Stimulated activated CD4-positive, alpha-beta T cell treated with anti-CD3 and anti-CD28 coated beads, Interleukin-2, amount 100 ng/mL, for 48 hours (primary cell): ENCODE measurements at places on chromosomes 3 and 15.

- DNase-seq: no peak
These were observed 44.5 kb downstream of the BCL2L10 start for GRCh38 chr15:52068004-52068615.

DNA sequence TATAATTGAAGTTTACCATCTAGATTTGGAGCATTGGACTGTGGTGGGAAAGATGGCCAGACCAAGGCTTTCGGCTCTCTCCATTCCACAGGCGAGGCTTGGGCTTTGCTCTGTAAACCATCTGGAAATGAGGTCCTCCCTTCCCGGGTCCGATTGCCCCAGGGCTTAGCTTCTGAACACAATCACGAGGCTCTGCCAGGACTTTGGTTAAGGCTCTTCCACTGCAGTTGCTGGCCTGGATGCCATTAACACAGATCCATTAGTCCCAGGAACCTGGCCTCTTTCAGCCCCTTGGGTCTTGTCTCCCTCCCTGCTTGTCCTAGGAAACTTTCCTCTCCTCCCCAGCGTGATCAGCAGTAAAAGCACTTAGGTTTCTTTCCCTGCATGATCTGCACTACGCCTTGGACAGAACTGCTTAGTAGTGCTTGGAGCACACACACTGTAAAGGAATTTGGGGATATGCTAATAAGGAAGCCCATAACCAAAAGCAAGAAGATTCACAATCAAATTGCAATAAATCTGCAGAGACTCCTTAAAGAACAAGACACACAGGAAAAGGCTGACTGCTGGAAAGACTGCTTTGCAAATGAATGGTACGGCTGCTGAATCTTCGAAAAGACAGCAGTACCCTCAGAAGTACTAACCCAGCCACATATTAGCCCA, 154.3 kb downstream of the ECT2 start:
- no peak for DNase-seq

GRCh38 chr3:189978753-189979152, 141.9 kb downstream of the P3H2 start:
- DNase-seq: no peak

- no peak for DNase-seq
These were observed 5.6 kb upstream of the SLC33A1 start for GRCh38 chr3:155859859-155860258.

- DNase-seq: no peak
These were observed 115.1 kb upstream of the ICE2 start for GRCh38 chr15:60594071-60594470.

- DNase-seq: peak; percentile 4
These were observed 244.1 kb upstream of the STT3B start for GRCh38 chr3:31288641-31289100.

DNA sequence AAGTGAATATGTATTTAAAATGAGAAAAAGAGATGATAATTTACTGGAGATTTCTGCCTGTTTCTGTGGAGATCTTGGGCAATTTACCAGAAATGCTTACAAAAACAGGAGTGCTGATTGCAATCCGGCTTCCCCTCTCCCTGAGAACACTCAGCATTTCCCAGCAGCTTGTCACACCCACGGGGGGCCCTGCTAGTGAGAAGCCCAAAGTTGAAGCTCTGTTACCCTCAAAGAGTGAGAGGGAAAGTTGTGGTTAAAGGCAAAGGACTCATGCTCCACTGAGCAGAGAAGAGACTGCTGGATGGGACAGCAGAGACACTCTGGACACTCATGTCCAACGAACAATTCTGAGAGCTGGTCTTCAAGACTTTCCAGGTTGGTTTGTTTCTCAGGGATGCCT, 2.9 kb downstream of the MCTP2 start:
- peak; percentile 36 for DNase-seq

DNA sequence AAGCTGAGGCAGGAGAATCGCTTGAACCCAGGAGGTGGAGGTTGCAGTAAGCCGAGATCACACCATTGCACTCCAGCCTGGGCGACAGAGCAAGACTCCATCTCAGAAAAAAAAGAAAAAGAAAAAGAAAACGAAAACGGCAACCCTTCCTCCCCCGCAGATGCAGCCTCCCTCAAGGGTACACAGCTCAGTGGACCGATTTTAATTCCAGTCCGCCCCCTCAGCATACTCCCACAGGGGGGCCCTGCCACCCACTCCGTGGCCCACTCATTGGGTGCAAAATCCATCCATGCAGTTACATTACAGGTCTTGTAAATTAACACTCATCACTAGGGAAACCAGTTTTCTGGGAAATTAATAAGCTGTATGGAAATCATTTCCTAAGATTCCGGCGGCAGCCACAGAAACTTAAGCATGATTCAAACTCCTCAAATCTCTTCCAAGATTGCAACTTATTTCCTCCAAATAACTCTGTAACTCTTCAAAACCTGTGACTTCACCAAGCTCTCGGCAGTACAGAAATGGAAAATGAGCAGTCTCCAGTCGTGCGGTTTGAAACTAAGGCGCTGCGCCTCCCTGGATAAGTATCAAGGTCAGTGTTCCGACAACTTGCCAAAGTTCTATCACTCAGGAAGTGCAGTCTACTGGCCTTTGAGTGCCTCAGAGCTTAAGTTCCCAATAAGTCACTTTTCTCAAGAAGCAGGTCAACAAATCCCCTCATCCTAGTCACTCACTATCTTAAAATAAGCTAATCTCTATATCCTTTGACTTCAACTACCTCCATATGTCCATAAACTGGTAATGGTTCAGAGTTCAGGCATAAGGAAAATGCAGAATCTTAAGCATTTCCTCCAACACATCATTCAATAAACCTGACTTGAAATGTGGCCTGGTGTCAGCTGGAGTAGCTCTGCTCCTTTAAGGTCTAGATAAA, 24.7 kb upstream of the KLHL6 start:
- DNase-seq: no peak

DNA sequence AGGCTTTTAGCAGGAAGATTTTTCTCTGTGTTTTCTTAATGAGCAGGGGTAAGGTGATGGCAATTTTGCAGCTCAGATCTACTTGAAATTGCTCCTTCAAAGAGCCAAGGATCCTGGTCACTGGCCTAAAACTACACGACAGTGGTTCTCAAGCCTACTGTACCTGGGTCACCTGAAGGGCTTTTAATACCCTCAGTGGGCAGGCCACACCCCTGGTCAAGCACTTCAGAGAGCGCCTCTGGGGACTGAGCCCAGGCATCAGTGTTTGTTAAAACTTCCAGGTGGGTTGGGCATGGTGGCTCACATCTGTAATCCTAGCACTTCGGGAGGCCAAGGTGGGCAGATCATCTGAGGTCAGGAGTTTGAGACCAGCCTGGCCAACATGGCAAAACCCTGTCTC, 158.4 kb downstream of the FAM43A start:
- DNase-seq: no peak

- no peak for DNase-seq
These were observed 404.6 kb upstream of the C2CD4B start for GRCh38 chr15:62569460-62570404.

DNA sequence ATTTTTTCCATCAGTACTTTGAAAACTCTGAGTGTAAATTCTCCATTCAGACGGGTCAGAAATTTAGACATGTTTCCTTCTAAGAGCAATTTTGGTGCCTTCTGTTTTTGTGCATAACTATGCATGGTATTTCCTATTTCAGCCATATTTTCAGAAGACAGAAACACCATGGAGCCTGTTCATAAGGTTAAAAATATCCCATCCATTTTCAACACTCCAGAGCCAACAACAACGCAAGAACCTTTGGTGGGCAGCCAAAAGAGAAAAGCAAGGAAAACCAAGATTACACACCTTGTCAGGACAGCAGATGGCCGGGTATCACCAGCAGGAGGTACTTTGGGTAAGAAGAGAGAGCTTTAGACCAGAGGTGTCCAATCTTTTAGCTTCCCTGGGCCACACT, 275.6 kb downstream of the BBX start:
- DNase-seq: no peak

GRCh38 chr3:102353805-102354204, 81.0 kb upstream of the ZPLD1 start:
- DNase-seq: no peak

DNA sequence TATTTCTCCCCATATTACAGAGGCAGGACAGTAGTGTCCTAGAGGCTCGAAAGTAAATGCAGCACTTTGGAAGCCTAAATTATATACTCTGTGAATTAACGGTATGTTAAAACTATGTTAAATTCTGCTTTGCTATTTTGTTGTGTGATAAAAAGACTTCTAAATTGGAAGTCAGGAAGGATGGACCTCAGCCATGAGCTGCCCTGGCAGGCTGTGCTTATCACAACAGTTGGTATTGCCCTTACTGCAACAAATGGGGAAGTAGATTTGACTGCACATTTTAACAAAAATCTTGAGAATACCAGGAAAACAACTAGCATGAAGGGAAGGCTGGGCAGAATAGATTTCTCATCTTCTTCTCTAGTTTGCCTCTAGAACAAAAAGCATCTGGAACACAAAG, 706.6 kb downstream of the SI start:
- DNase-seq: no peak

DNA sequence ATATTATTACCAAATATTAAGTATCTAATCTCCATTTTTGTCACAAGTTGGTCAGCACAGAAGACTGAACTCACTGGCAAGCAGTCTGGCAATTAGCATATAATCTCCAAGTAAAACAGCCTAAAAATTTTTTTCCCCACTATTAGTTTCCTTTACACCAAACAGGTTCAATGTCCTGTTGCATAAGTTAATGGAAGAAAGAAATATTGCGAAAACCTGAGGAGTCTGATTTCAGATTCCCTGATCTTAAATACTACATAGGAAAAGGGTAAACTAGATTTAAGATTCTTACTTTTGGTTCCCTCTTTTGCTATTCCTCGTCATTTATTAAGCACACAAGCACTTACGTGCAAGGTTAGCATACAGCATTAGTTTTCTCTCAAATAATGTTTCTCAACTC, 133.2 kb upstream of the PLXND1 start:
- DNase-seq: no peak

- DNase-seq: no peak
These were observed 41.3 kb downstream of the SMAD3 start for GRCh38 chr15:67106764-67107013.

- no peak for DNase-seq
These were observed 40.9 kb upstream of the MRPL3 start for GRCh38 chr3:131543714-131544113.

DNA sequence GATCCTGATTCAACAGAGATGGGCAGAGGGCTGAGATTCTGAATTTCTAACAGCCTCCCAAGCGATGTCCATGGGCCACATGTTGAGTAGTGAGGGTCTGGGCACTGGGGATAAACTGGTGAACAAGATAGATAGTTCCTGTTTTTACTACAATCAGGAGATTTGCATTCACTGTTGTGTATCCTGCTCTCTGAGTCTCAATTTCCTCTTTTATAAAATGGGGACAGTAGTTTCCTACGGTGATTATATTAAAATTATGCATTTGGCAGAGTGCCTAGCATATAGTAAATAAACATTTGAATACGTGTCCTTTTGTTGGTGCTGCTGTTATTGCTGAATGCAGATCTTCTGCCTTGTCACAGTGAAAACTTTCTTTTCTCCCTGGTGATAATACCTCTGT, 102.5 kb downstream of the MYH15 start:
- no peak for DNase-seq

GRCh38 chr3:12155828-12156227, 2.9 kb downstream of the TIMP4 start:
- no peak for DNase-seq

GRCh38 chr3:166527325-166527724, 690.1 kb upstream of the BCHE start:
- no peak for DNase-seq

DNA sequence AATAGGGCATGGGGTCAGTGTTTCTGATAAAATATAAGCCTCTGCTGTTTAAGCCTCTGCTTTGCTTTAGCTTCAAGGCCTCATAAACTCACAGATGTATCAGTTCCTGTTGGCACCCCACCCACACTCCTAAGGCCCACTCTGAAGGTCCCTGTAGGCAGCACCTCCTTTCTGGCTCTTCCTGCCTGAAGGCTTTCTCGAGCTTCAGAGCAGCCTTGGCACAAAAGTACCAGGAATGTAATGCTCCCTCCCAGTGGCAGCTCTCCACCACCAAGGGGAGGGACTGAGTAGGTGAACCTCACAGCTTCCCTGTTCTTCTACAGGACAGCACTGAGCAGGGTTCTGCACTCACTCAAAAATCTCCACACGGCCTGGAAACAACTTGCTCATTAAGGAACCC, 102.2 kb downstream of the ABHD5 start:
- no peak for DNase-seq

GRCh38 chr15:67290319-67290718, 35.7 kb downstream of the IQCH start:
- DNase-seq: no peak

DNA sequence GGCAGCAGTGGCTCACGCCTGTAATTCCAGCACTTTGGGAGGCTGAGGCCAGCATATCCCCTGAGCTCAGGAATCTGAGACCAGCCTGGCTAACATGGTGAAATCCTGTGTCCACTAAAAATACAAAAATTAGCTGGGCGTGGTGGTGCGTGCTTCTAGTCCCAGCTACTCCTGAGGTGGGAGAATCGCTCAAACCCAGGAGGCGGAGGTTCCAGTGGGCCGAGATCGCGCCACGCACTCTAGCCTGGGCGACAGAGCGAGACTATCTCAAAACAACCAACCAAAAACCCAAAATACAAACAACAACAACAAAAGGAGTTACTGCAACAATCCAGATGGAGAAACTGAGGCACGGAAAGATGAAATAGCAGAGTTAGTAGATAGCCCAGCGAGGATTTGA, 35.4 kb downstream of the SAXO2 start:
- no peak for DNase-seq

GRCh38 chr3:67458896-67459530, 195.4 kb downstream of the SUCLG2 start:
- no peak for DNase-seq

DNA sequence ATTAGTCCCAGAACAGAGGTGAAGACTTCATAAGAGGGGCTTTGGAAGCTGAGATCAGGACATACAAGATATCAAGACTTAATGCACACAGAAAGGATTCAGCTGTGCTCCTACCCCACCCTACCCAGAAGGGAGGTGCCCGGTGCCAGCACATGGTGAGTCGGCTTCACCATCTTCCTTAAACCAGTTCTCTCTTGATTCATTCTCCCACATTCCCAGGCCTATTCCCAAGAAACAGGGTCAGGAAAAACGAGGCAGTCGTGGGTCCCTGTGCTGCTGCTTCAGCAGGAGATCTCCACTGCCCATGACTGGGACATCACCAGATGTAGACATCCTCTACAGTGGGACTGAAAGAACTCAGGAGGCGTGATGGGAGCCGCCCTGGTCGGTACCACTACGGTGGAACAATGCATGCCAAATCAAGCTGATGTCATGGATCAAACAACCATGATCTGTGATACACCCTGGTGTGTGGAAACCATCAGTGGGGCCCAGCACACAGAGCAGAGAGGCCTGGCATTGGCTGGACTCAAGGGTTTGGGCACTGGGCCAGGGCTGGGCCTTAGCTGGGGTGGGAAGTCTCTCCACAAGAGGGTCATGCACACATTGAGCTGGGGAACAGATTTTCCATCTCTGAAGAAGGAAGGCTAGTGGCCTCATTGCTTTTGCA, 41.9 kb downstream of the CCDC12 start:
- DNase-seq: no peak

DNA sequence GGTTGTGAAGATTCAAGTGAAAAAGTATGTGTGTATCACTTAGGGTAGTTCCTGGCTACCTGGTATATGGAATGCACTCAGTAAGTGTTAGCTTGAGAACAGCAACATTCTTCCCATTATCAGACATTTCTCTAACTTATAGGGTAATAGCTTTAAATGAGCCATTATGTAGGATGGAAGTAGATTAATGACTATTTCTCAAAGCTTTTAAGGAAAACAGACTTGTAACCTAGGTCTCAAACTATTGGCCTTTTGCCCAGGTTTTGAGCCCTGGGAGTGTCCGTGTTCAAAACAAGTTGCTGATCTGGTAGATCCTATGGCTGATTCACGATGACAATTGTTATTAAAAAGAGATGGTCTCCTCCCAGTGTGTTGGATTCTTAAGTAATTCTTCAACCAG, 129.1 kb upstream of the UMPS start:
- DNase-seq: no peak
